ENCODE measurements at places on chromosomes 16 and 17.

DNA sequence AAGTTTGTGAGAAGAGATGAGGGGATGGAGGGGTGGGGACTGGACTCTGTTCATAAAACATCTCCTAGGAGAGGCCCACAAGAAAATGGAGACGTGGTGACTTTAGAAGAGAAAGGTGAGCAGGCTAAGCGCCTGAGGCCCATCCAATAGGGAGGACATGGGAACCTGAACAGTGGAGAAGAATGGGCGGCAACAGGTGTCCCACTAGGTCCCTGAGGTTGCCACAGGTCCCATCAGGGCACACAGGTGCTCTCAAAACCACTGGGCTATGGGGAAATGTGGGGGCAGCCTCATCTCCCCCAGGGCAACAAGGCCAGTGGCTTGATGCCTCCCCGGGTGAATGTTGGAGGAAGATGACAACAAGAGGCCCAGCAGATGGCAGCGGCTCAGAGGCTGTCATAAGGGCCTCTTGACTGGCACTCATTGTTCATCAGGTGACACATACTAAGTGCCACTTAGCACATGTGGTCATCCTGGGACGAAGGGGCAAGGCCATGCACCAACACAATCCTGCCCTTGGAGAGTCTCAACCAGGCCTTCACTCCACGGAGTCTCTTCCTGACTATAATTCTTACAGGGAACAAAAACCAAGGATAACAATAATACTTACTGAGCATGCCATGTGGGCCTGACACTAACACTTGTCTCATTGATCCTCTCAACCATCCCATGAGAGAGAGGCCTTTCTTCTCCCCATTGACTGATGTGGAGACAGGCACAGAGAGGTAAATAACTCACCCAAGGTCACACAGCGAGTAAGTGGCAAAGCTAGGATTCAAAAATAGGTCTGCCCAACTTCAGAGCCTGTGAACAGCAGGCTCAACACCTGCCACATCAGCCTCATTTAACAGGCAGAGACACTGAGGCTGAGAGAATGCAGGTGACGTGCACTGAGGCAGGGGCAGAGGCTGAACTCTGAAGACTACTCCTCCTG, 38.0 kb downstream of the CUEDC1 start:
- no peak for DNase-seq

DNA sequence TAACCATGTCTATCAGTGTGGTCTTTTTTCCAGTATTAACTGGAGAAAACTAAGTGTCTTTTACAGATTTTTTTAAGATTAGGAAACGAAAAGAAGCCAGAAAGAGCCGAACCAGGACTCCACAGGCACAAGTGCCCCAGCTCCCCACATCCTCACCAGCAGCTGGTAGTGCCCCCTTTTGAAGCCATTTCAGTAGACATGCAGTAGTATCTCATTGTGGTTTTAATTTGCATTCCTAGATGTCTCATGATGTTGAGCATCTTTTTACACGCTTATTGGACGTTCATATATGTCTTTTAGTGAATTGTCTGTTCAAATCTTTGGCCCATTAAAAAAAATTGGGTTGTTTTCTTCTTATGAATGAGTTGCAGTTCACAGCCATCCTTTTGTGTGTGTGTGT, 4.8 kb upstream of the CMTM3 start:
- DNase-seq, result no peak

DNA sequence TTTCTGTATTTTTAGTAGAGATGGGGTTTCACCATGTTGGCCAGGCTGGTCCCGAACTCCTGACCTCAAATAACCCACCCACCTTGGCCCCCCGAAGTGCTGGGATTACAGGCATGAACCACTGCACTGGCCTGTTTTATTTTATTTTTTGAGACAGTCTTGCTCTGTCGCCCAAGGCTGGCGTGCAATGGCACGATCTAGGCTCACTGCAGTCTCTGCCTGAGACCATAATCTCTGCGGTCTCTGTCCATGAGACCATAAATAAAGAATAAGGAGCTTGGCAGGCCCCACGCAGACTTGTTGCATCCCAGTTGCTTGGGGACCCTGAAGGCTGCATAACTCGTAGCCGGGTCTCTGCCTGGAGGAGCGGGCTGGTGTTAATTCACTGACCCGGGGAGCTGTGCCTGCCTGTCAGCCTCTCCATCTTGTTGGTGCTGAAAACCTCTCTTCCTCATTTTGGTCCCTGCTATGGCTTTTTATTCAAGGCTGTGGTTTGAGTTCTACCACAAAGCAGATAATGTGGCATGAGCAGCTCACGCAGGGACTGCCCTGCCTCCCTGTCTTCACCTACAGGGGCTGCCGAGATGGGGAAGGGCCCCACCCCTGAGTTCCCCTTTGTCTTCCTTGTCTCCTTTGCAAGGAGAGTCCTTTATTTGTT, 82.1 kb downstream of the MSI2 start:
- DNase-seq, result no peak

DNA sequence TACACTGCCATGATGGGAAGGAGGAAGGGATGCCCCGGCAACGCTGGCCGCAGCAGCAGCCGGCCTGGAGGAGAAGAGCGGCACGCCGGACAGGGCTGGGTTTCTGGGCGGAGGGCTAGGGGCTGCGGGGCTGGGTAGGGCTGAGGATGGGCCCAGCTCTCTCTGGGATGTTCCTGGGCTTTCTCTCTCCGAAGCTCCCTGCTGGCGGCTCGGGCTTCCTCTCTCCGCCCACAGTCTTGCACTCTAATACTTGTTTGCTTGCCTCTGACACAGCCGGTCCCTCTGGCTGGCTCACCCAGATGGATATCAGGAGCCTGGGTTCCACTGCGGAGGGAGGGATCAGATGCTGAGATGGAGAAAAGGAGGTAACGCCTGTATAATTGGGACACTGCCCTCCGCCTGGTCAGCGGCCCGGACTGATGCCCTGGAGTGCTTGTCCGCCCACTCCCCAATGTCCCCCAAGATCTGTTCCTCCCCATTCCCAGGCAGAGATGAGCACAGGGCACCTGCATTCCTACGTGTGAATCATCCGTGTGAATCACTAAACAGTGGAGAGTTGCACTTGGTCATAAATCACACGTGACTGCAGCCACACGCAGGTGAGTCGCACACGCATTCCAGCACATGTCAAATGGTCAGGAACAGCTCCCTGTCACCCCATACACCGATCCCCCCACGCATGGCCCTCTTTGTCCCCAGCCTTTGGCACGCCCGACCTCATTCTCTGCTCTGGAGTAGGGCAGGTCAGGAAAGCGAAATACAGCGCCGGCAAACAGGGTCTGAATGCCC, at the start of gene ALOXE3:
Gene ALOXE3, minus strand, starts transcription at position 535 of the 789 bp plus-strand sequence. Its CDS starts 524 bp downstream, at position 11.
- DNase-seq, result peak; percentile 30

DNA sequence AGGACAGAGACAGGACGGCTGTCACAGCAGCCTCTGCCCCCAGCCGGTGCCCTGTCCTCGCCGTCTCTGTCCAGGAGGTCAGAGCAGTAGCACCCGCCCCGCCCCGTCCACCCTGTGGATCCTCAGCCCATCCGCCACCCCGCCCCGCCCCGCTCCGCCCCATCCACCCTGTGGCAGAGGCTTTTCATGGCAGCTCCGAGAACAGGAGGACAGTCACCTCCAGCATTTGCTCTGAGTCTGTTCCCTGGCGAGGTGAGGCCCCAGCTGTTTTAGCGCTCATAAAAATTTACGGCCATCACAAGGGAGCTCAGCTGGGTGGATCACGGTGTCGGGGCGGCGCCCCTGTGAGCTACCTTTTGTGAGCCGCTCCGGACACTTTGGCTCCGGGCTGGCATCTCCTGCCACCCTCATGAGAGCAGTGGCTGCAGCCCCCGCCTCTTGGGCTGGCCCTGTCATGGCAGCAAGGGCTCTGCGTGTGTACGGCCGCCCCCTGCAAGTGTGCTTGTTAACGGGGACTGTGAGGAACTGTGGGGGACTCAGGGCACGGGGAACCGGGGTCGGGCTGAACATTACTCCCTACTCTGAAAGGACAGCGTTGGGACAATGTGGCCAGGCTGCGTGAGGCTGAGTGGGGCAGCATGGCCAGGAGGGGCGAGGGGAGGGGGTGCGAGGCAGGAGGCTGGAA, 32.3 kb upstream of the GNG13 start:
- DNase-seq, result no peak

- no peak for DNase-seq
Observed at GRCh38 chr17:49379926-49380325, 17.9 kb upstream of the ZNF652 start.

DNA sequence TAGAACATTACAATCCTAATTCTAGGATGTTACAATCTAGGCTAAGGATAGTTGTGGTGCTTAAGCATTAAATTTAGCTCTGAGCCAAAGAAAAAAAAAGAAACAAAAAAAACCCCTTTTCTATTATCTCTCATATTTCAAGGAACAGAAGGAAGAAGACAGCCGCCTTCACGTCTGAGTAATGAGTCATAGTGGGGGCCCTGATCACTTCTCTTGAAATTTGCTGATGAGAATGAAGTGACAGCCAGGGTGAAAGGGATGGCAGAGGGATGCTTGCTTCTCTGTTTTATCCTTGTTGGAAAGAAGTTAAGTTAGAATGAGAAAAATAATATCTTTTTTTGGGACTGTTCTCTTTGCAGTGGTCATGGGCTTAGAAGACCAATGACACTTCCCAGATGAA, 82.6 kb upstream of the MPHOSPH6 start:
- no peak for DNase-seq

DNA sequence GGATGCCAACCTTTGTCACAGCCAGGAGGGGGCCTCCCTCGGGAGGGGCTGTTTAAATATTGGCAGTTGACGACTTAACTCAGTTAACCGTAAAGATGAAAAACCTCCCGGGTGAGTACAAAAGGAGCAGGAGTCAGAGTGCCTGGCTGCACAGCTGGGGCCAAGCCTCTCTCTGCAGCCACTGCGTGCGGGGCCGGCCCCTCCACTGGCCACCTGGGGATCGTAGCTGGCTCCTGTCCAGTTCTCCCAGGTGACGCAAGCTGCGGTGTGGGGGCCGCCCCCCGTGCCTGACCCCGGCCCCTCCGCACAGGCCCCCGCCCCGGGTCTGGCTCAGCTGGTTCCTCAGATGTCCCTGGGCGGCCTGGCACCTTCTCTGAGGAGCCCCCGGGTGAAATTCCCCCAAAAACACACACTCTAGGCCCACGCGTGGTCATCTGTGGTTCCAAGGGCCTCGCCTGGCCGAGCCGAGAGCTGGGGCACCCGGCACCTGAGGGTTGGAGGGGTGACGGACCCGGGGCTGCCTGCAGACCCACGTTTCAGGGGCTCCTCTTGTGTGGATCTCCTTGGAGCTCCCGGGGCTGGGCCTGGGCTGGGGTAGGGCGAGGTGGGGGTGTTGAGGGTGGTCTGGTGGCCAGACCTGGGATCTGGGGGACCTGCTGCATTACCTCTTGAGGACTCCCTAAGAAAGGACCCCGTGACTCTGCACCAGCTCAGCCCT, 7.4 kb upstream of the CACNA1H start:
- DNase-seq, result no peak

DNA sequence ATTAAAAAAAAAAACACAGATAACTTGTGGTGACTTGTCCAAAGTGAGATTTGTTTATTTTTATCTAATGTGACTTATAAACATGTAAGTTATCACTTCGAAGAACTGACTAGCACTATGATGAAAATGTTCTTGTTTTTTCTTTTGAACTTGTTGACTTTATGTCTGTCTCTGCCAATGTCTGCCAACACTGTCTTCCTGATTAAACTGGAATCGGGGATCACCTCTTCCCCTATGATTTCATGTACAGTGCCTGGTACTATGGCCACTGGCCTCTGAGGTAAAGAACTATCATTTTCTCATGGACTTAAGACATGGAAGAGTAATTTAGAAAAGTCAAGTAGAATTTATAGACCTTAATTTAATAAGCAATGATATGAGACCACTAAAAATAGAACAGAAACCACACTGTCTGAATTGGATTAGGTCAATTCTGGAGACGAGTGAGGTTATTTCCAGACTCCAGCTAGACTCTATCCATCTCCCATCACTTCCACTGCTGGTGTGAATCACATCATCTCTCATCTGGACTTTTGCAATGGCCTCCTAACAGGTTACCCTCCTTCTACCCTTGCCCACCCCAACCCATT, 8.9 kb downstream of the C17orf78 start:
- no peak for DNase-seq

DNA sequence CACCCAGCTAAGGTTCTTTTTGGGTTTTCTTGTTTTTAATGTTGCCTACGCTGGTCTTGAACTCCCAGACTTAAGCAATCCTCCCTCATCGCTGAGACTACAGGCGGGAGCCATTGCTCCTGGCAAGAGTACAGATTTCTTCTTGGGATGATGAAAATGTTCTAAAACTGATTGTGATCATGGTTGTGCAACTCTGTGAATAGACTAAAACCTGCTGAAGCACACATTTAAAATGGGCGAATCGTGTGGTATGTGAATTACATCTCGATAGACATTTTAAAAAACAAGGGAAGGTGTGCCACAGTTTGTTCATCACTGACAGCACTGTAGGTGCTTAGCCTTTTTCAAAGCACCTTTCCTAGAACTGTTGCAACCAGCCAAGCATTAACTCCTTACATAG, 48.8 kb upstream of the CDH3 start:
- DNase-seq, result no peak

- DNase-seq, result no peak
Observed at GRCh38 chr16:66511602-66512271, 38.2 kb downstream of the TK2 start.

- DNase-seq, result no peak
Observed at GRCh38 chr16:65224994-65225393, 103.1 kb upstream of the CDH11 start.

- no peak for DNase-seq
Observed at GRCh38 chr16:11056090-11056992, 112.0 kb downstream of the CLEC16A start.

DNA sequence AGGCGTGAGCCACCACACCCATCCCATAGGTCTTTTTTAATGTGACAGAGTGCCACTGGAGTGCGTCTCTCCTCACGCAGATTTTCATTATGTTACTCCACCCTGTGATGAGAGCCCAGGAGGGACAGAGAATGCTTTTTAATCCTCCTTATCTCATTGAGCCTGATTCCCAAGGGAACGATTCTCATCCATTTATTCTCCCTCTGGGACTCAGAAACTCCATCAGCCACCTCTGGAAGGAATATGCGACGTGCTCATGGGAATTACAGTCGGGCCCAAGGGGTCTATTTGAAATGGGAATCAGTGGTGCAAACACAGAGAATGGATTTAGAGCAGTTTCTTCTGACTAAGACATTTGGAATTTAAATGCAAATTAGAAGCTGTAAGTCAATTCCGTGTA, 155.9 kb upstream of the HSBP1 start:
- no peak for DNase-seq

GRCh38 chr17:41907633-41908539, 10.9 kb downstream of the ACLY start:
- DNase-seq, result no peak

DNA sequence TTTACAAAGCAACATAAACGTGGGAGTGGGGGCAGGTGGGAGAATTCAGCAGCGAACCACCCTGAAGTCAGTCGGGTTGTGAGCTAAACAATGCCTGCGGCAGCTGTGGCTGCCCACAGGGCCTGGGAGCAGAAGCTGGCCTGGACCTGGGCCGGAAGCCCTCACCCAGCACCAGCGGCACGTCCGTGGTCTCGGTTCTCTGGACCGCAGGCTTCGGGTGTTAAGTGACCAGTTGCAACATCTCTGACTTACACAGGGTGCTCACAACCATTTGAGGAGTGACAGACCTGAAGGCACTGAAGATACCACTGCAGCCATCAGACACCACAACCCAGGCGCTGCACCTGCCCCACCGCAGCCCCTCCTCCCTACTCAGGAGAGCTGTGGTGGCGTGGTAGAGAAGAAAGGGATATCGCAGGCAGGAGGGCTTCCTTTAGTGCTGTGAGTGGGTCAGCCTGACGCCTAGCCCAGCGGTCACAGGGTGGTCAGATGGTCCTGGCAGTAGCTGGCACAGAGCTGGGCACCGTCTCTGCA, 33.8 kb downstream of the CBFA2T3 start:
- DNase-seq, result no peak

- DNase-seq, result no peak
Observed at GRCh38 chr17:46785696-46786095, 32.8 kb downstream of the WNT3 start.

All from LNCaP clone FGC (cell line).